ENCODE measurements at places on chromosomes 11 and 22.

- DNase-seq: no peak
These were observed 81.0 kb downstream of the PHF21B start for GRCh38 chr22:44928711-44929358.

DNA sequence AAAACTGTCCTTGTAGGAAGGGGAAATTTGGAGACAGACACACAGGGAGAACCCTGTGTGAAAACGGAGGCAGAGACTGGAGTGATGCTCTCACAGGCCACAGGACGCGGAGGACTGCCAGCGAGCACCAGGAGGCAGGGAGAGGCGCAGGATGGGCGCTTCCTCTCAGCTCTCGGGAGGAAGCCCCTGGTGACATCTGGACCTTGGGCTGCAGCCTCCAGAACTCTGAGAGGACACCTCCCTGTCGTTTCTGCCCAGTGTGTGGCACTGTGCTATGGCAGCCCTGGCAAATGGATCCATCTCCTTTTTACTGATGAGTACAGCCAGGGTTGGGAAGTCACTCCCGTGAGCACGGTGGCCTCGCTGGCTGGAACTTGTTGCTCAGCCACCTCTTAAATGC lies 73.9 kb downstream of the LRRC32 start:
- DNase-seq: peak; percentile 20

DNA sequence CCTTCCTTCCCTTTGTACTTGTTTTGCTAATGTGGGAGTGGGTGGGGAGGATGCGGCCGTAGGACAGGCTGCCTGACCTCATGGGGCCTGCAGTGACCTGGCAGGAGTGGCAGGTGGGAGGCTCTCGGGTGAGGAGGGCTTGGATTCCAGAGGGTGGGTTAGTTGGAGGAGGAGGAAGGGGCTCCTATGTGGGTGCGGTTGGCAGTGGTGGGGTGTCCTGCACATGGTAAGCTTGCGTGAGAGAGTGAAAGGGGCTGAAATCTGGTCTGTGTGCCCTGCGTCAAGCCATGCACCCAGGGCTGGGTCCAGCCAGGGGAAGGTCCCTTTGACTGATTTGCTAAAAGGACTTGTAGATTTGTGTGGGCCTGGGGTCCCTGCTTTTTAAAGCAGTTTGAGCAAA lies 90.7 kb upstream of the OR4B1 start:
- no peak for DNase-seq

GRCh38 chr22:22030493-22031182 lies 48.1 kb upstream of the TOP3B start:
- DNase-seq: no peak

- DNase-seq: no peak
These were observed 126.3 kb downstream of the SLC1A2 start for GRCh38 chr11:35293035-35293434.

- DNase-seq: peak; percentile 95
These were observed 28.9 kb downstream of the MFNG start for GRCh38 chr22:37457093-37457893.

DNA sequence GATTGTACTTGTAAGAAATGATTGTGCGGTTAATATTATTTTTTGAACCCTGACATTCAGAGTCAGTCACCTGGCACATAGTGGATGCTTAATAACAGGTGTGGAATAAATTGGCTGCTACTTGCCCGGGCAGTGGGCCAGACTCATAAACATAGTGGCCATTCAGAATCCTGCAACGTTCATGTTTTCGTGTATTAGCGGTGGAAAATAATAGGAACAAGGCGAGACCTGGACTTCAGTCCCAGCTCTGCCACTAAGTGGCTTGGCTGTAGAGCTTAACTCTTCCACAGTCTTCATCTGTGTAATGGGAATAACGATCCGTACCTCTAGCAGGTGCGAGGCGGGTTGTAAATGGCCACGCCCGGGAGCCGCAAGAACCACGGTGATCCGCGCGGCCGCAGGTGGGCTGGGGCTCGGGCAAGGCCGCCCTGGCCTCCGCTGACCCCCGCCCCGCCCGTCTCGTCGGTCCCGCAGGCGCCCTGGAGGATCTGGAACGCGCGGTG lies 761 bp upstream of the TMEM25 start:
- peak; percentile 34 for DNase-seq

GRCh38 chr22:20978419-20978818 lies 3.7 kb upstream of the LZTR1 start:
- no peak for DNase-seq

DNA sequence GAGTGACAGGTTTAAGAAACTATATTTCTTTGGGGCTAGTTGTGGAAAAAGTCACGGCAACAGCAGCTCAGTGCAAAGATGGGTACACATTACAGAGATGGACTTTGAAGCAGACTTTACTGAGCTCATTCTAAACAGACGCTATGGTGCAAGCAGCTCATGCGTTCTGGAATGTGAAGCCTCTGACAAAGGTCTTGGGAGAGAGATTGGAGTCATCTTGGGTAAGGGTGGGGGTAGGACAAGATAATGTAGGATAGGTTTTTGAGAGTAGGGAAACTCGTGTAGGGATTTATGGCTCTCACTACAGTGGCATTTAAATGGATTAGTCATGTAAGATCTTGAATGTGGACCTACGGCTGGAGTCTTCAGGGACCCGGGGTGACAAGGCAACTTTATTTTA lies 36.2 kb upstream of the CLMP start:
- no peak for DNase-seq

DNA sequence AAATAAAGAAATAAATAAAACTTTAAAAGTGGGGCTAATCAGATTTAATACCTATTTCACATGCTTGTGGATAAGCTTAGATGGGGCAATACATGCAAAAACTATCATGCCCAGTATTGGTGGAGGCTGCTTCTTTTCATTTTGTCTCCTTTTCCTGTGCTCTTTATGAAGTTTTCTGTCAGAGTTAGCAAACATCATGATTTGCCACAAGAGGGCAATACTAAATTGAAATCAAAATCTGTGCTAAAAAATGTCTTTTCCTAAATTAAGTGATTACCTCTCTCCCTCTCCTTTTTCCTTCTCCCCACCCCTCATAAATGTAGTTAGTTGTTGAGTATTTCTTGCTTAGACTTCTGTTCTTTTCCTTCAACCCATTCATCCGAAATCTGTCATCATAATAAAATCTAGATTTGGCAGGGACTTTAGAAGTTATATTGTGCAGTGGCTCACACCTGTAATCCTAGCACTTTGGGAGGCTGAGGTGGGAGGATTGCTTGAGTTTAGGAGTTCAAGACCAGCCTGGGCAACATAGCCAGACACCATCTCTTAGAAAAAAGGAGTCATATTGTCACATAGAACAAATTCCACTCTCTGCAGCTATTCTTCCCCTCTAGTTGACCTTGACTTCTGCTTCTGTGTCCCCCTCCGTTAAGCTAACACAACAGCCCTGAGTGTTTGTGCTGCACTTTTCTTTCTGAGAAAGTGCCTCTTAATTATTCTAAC lies 4.7 kb upstream of the ARHGAP42 start:
- DNase-seq: no peak

- no peak for DNase-seq
These were observed 150.2 kb upstream of the POU2AF2 start for GRCh38 chr11:111095327-111095726.

Data from stimulated activated CD8-positive, alpha-beta memory T cell treated with anti-CD3 and anti-CD28 coated beads, Interleukin-4, amount 100 ng/mL, for 48 hours (primary cell).